ENCODE measurements at places on chromosomes 6 and 20.

- DNase-seq: no peak
Measured at GRCh38 chr20:22305381-22305780, 279.0 kb downstream of the FOXA2 start.

- DNase-seq: no peak
Measured at GRCh38 chr6:3740551-3741476, 10.7 kb downstream of the PXDC1 start.

DNA sequence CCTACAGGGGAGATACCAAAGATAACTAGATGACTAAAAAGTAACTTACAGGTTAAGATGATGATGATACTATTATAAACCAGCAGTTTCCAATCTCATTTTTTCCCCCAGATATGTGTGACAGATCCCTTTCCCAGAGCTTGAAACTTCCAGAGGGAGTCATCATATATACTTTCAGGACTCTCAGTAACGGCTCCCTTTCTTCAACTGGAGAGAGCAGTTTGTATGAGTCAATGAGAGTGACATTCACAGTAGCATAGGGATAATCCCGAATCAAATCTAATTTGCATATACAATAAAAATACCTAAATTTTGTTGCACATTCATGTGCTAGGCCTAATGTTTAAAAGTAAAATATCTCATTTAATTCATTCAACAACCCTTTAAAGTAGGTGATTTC is 29.7 kb downstream of the IGF2R start:
- DNase-seq: no peak

- DNase-seq: peak; percentile 7
Measured at GRCh38 chr20:6525447-6526303, 241.8 kb upstream of the BMP2 start.

- no peak for DNase-seq
Measured at GRCh38 chr6:160178271-160178670, 56.7 kb downstream of the SLC22A1 start.

GRCh38 chr6:37897321-37897720 is 77.8 kb downstream of the ZFAND3 start:
- DNase-seq: no peak

DNA sequence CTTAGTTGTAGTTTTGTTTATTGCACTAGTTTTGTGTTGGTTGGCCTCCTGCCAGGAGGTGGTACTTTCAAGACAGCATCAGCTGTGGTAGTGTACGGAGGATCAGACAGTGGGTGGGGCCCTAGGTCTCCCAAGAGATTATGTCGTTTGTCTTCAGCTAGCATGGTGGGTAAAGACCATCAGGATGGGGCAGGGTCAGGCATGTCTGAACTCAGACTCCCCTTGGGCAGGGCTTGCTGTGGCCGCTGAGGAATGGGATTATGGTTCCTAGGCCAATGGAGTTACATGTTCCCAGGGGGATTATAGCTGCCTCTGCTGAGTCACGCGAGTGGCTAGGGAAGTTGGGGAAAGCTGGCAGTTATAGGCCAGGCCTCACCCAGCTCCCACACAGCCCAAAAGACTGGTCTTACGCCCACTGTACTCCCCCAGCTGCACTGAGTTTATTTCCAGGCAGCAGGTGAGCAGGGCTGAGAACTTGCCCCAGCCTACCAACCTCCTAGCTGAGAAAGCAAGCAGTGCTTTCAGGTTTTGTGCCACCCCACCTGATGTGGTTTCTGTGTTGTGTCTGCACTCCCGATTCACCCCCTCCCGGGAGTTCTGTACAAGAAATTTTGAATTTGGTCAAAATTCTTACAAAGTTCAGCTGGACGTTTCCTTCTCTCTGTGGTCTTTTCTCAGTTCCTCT is 24.7 kb downstream of the ZSCAN31 start:
- no peak for DNase-seq

GRCh38 chr20:60232380-60232779 is 274.2 kb downstream of the CDH26 start:
- DNase-seq: no peak

- DNase-seq: no peak
Measured at GRCh38 chr6:137982418-137983189, 115.5 kb downstream of the TNFAIP3 start.

DNA sequence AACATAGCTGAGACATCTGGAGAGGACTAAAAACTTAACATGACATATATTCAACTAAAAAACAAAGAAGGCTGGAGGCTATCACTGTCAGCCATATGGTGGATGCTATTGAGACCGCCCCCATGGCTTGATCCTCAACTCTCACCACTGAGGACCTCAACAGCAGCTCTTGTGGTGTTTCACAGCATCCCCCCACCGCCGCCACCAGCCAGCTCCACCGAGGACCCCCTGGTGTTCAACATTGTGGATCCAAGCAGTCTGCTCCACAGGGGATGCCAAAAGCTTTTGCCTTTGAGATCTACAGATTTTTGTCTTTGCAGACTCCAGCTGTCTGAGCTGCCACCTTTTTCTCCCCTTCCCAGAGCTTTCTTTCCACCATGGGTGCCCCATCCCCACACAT is 64.6 kb downstream of the NUS1 start:
- DNase-seq: no peak

DNA sequence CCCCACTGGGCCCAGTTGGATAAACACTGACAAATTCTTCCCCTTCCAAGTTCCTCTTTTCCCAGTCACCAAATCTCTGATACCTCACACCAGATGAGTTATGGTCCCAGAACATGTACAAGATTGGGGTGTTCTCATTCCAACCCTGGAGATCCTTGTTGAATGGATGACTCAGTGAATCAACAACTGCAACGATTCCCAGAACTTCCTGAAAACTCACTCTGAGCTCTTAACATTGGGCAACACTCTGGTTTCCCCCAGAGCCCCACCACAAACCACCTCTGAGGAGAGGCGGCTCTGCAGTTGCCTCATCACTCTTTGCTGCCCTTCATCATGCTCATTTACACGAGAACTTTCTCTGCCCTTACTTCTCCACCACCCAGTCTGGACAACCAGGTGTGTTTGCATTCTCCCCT is 115.2 kb downstream of the MRPL14 start:
- DNase-seq: no peak

- no peak for DNase-seq
Measured at GRCh38 chr6:69542494-69542893, 254.3 kb downstream of the LMBRD1 start.

DNA sequence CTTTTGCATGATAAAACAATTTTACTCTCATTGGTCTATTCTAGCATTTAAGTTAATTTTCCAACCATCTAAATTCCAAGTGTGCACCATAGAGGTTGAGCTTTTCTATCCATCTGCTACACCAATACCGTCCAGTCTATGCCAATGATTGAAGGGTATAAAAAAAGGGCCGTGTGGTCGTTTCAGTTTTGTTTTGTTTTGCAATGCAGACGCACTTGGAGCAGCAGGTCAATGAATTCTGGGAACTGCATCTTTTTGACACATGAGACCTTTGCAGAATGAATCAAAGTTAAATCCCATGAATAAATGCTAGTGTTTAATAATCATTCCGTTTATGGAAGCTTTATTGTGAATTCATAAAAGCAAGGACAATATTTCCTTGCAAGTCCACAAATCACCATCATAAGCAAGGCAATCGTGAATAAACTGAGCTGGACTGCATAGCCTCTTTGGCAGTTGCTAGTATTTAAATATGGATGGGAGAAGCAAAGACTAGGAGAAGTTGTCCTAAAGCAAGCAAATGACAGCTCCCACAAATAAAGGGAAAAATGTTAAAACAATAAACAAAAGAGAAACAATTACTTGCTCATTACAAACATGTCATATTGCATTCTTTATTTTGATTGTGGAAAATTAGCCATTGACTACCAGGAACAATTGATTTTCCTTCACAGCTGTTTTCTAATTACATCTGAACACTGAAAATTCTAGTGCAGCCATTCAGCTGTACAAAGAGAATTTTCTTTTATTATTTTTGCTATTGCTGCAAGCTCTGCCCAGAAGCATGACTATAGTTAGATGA is 649.7 kb upstream of the GJE1 start:
- no peak for DNase-seq

DNA sequence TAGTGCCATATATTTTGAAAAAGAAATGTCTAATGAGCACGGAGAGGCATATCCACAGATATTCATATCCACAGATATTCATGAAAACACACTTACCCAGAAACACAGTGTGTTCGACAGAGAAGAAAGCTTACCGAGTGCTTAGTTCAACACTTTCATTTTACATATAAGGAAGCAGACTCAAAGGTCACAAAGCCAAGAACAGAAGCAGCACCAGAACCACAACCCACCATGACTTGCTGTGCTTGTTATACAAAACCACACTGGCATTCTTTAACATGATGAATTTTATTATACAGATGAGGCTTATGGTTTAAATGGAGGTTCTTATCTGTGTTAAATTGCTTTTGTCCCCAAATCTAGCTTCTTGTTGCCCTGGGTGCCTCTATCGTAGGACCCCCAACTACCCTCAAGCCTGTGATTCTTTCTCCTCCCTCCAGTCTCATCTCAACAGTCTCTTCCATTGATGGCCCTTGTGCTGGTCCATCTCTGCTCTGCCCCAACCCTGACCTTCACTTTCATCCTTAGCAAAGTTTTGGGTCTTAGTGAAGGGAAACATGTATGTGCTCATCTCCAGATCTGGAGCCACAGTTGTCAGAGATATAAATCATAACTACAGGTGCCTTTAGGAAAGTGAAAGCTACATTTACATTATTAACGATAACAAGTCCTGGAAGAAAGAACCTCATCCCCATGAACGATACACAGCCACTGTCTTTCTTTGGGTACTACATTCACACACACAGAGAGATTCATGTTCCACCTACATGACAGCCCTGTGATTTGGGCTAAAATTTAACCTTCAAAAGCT is 40.0 kb downstream of the SF3B5 start:
- DNase-seq: no peak

DNA sequence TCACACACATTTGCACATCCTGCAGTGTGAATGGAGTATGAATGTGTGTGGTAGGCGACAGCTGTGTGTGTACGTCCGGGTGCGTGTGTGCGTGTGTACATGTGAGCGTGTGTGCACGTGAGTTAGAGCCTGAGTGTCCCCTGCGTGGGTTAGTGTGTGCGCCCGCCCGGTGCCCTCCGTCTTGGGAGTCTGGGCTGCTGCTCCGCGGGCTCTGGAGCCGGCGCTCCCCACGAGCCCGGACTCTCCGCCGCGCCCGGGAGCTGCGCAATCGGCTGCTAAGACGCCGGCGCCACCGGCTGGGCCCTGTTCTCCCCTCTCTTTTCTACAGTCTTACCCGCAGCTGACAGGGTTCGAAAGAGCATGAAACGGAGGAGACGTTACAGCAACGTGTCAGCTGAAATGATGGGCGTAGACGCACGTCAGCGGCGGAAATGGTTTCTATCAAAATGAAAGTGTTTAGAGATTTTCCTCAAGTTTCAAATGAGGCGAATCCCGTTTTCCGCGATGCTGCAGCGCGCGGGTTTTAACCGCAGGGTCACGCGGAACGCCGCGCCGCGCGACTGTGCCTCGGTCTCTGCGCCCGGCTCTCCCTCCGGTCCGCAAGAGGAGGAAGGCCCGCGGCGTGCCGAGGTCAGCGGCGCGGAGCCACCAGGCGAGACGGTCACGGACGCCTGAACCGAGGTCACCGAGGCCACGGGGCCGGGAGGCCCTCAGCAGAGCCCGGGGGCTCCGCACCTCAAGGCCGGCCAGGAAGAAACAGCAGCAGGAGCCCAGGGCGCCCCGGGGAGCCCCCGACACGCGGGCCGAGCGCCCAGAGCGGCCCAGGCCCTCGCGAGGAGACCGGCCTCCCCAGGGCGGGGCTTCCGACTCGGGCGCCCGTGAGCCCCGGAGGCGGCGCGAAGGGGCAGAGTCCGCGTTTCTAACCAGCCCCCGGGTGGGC is 95.3 kb upstream of the BHLHE23 start:
- DNase-seq: peak; percentile 65

- no peak for DNase-seq
Measured at GRCh38 chr6:45445749-45446549, 68.2 kb upstream of the SUPT3H start.

DNA sequence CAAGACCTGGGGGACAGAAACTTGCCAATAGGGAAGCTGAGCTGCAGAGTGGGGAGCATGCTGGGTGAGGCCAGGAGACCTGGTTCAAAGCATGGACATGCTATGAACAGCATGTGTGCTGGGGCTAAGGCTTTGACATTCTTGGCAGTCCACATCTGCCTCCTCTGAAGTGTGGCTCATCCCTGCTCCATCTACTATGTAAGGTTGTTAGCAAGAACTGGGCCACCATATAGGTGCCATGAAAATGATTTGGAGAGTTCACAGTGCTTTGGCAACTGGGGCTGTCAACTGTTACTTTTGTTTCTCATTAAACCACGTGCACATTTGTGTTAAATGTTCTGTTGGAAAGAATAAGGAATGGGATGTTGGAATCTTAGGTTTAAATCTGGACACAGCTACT is 311.1 kb downstream of the CDC5L start:
- DNase-seq: no peak

DNA sequence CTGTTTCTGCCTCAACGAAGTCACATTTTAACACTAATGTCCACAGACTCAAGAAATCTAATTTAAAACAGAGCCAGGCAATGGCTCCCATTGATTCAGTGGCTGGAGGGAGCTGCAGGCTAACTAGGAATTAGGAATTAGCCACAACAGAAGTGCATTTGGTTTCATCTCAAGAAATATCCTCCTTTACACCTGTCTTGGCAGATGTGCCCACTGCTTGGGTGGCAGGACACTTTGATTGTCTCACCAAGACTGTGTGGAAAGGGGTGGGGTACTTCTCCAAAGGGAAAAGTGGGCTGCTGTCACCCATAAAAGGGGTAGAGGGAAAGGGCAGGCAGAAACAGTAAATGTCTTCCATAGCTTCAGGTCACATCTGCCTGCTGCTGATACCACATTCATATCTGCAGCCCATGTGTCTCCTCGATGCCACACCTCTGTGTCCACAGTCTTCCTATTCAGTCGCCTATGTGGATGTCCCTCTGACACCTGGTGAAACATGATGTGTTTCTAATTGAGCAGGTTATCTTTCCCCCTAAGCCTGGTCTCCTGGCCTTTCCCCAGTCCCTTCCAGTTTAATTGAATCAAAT is 10.9 kb upstream of the OSER1 start:
- DNase-seq: no peak

GRCh38 chr6:19848465-19849029 is 11.4 kb downstream of the ID4 start:
- DNase-seq: no peak

DNA sequence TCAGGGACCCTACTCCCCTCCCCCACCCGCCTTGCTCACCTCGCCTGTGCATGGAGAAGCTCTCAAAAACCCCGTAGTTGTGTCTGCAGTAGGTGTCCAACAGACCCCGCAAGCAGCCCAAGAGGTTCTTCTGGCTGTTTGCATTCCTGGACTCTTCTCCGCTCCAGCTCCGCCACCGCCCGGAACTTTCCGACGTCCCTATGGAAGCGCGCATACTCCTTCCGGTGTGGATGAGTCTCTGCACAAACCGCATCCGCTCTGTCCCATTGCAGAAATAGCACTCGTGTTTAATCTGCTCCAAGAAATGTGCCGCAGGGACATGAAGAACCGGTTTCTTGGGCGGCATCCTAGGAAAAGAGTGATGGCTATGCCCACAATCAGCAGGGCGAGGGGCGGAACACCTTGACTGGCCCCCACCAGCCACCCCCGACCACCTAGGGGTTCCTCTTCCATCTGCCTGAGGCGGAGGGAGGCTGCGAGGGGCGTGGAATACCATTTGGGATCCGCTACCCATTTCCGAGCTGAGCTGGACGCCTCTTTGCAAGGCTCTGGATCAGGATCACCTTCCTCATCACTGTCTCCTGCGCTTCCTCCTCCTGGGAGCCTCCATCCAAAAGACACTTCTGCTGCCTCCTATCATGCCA is 20.2 kb downstream of the HLA-DRA start:
- DNase-seq: no peak

Measured in H1 (cell line).